Pulmonary artery endothelial cell (primary cell): ENCODE measurements at places on chromosomes 12 and 14.

- DNase-seq = no peak
These were observed 32.9 kb downstream of the MAP1LC3B2 start for GRCh38 chr12:116591855-116592637.

GRCh38 chr12:80707830-80708258 lies 410 bp downstream of the MYF6 start:
- no peak for DNase-seq

- no peak for DNase-seq
These were observed 3.9 kb downstream of the CTDSP2 start for GRCh38 chr12:57842342-57843294.

- DNase-seq = no peak
These were observed 61.3 kb downstream of the C14orf132 start for GRCh38 chr14:96100161-96101064.

- no peak for DNase-seq
These were observed 61.9 kb downstream of the PAX9 start for GRCh38 chr14:36723530-36723929.
